ENCODE measurements at places on chromosomes 2 and 18.
A peak's percentile ranks its signal among the peaks of the same experiment; 100 is the strongest.

DNA sequence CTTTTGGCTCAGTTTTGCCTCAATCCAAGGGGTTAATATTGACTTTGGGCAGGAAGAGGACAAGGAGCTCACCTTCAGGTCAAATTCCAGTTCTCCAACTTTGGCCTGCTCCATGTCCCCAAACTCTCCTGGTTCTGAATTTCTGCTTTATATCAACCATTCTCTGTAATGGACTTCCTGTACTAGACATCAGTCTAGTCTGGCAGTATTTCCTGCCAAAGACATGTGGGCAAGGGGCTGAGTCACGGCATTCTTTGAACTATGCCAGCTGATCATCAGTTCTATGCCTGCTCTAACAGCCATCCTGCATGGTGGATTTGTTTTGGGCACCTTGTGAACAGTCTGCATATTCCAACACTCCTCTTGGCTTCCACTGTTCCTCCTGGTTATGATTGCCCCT is 199.4 kb downstream of the ZEB2 start:
- DNase-seq, result peak; percentile 24

DNA sequence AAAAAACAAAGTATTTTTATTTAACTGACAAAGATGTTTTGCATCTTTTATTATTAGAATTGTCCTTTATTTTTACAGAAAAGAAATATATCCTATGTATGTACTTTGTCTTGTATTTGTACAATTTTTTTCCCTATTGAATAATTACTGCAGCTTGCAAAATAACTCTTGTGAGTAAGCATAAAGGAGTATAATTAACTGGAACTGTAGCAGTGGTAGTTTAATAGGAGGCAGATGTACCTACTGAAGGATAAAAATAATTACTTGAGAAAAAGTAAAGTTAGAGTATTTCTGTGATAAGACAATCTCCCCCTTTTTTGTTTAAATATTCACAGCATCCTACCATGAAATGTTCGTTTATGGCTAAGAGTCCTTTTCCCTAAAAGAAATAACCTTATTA is 34.7 kb downstream of the EHBP1 start:
- no peak for DNase-seq

DNA sequence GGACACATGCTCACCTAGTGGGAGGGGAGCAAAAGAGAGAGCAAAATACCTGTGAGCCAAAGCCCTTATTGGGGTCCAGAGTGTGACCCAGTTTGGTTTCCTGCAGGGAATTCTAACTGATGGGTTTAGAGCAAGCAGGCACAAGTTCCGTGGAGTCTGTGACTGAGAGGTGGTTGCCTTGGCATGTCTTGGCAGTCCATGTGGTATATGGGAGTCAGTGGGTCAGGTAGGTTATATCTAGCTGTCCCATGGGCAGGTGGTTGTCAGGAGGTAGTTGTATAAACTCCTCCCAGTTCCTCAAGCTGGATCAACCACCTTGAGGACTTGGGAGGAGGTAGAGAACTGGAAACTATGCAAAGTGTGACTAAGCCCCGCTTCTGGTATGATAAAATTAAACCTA is 452.8 kb upstream of the VWC2L start:
- DNase-seq, result no peak

- no peak for DNase-seq
These were observed 36.7 kb upstream of the BMP10 start for GRCh38 chr2:68907920-68908253.

- DNase-seq, result no peak
These were observed 677.1 kb upstream of the DDX18 start for GRCh38 chr2:117137371-117137770.

DNA sequence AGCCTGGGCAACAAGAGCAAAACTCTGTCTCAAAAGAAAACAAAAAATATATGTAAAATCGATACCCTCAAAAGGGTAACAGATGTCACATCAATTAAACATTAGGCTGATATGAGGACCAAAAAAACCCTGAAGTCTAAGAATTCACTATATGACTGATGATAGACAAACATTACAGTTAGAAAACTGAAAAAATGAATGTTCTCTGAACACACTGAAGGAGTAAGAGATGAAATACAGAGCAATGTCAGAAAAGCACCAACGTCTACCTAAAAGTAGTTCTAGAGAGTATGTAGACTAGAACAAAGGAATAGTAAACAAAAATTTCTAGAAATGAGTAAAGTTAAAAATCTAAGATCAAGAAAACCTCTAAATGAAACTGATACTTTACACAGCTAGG is 81.9 kb downstream of the SLC66A3 start:
- no peak for DNase-seq
